ENCODE measurements at places on chromosomes 6 and 20. TPM values are rescaled to one million over a fixed set of nuclear protein-coding genes. Genes with fewer than 3 reads are reported as not detected.
A peak's percentile ranks its signal among the peaks of the same experiment; 100 is the strongest.

Gene CGA
- total RNA-seq = not detected

Gene CDSN
- total RNA-seq = not detected

Gene PROKR2
- not detected for total RNA-seq

Gene PTK6
- total RNA-seq = 4.2 TPM

Gene CCDC170
- 5.4 TPM for total RNA-seq

DNA sequence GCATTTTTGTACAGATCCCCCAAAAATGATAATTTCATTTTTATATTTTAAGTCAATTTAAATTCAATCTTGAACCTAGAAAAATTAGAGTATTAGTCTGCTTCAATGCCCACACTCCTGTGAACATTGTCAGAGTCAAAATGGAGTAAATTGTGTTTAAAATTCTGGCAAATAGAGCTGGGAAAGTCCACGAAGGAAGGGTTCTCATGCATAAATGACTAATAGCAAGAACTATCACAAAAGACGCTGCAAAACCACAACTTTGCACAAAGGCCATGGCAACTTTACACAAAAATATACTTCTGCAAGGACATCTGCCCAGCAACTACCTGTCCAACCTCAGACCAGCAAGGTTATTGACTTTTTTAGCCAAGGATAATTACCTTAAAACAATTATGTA lies 203.2 kb upstream of the SMLR1 start:
- DNase-seq = no peak

DNA sequence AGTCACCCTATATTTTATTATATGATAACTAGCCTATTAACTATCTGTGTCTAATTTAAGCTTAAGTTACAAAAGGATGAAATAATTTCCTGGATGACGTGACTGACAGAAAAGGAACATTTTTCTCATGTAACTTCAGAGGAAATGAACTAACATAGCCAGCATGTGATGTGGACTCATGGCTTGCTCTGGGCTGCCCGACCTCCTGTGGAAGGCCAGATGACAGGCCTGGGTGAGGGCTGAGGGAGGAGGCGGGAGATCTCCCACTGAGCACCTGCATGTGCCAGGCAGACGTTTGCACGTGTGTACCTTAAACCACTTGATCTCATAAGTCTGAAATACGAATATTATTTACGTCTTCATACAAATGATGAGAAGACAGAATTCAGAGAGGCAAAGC lies 321.1 kb downstream of the SYNE1 start:
- peak; percentile 52 for DNase-seq

GRCh38 chr20:56628873-56629463 lies at the start of gene TFAP2C:
Gene TFAP2C (plus strand): TSS chr20:56629306. CDS start chr20:56629545, 239 bp downstream.
- DNase-seq = peak; percentile 87

DNA sequence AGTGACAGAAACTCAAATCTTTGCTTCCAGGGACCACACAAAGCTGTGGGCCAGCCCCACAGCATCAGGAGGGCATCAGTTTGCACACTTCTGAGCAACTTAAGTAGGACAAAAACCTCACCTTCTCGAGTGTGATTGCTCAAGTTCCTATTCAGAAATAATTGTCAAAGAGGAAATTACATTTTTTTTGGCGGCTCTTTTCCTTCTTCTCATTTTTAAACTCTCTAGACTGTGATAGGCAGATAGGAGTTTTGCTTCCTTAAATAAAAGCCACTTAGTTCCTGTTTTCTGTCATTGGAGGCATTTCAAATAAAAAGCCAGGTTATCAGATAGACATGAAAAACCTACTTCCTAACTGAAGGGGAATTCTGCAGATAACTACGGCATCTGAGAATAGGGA lies 11.2 kb upstream of the TAGAP start:
- no peak for DNase-seq

DNA sequence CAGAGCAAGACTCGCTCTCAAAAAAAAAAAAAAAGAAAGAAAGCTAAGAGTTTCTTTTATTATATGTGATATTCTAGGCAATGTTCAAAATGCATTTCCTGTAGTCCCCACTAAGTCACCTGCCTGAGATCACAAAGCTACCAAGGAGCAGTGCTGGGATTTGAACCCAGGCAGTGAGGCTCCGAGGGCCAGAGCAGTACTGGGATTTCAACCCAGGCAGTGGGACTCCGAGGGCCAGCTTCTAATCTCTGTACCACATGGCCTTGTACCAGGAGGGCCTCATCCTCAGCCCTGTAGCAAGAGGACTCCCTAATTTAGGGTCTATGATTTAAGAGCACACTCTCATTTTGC lies 39.7 kb downstream of the ZMYND8 start:
- no peak for DNase-seq

GRCh38 chr6:3737149-3737830 lies 14.2 kb downstream of the PXDC1 start:
- DNase-seq = no peak

- no peak for DNase-seq
Measured at GRCh38 chr6:97668716-97669115, 385.7 kb upstream of the MMS22L start.

DNA sequence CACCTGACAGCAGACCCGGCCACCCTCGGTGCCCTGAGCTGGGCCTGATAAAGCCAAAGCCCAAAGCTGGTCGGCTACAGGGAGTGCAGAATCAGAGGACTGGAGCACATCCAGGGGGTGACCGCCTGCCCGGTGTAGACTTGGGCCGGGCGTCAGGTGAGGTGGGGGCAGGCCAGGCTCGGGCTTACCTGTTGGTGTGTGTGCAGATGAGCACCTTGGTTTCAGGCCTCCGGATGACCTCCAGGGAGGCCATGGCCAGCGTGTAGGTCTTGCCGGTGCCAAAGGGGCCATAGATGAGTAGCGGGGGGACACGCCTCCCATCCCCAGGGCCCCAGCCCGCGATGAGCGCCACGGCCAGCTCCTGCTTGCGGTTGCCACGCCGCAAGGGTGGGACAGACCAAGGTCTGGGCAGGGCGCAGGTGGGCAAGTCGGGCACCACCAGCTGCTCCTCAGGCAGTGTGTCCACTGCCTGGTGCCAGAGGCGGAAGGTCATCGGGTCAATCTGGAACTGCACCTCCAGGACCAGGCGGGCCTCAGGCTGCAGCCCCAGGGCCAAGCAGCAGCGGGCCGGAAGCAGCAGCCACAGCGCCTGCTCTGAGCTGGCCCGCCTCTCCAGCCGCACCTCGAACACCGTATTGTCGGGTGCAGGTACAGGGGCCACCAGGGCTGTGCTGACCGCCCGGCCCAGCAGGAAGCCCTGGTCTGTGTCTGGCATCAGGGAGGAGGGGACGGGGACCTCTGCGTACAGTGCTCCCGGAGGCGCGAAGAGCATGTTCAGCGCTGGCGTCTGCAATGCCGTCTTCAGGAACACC lies 5.7 kb downstream of the HELZ2 start:
- no peak for DNase-seq

DNA sequence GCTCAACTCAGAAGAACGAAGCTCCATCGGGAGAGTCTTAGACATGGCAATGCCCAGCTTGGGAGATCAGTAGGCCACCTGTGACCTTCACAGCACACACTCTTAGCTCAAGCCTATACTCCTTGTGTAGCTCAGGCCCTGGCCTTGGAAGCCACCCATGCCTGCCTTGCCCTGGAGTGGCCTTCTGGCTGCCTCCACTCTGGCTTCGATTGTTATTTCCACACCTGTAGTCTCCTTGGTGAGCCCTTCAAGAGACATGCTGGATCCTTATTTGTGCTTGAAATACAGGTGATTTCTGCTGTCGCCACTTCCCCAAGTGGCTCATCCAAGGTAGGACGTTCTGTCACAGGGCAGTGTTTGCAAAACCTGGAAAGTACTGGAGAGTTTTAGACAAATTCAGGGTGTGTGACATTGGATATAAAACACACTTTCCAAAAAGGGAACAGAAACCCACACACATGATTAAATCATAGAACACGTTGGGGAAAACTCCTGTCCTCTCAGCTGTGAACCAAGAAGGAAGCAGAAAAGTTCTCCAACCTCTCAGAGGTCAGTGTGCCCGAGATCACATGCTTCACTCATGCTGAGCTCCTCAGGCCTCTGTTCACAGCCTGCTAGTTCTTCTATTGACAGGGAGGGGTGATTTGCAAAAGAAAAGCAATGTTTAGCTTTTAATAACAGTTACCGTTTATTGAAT lies 391.8 kb downstream of the CDC5L start:
- peak; percentile 51 for DNase-seq

GRCh38 chr6:109031416-109031815 lies 63.2 kb downstream of the SESN1 start:
- DNase-seq = no peak

DNA sequence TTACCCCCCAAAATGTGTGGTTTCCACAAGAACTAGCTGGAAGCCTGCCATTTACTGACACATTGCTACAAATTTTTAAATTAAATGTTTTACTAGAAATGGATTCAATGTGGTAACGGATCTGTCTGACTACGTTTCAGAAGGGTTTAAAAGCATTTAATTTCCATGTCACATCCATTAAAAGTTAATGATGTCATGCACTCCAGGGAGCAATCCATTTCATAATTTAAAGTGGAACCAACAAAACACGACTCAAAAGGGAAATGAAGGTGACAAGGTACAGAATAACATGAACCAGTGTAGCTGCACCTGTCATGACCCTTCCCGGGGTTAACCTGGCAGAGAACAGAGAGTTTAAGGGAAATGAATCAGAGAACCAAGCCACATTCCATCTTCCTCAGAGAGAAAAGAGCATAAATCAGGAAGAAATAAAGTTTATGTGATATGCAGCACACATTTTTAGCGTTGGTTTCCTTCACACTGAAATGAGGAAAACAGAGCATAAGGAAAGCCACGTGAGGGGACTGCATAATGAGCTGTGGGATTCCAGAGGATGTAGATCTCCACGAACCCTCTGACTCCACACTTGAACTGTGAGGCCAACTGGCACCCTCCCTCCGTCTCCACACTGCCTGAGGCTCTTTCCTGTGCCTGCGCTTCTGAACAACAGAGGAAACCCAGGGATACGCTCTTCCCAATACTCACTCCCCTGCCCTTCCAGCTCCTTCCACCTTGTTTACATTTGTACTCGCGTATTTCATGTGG lies 170.3 kb upstream of the AHI1 start:
- no peak for DNase-seq
